ENCODE measurements at places on chromosomes 12 and 14.

DNA sequence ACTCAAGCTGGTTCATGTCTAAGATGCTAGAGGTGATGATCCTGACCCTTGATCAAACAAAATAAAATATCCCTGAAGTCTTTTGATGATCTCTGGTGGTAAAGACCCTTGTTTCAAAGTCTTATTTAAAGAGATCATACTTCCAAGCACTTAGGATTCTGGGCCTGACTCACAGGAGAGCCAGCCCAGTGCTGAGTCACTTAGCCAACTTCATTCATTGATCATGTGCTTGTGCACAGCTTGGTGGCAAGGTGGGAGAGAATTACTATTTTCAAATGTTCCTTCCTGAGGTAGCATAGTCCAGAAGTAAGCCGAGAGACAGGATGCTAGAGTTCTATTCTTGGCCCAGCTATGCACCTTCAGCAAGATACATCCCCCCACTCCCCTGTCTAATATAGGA, 40.6 kb downstream of the SCN8A start:
- DNase-seq = no peak

DNA sequence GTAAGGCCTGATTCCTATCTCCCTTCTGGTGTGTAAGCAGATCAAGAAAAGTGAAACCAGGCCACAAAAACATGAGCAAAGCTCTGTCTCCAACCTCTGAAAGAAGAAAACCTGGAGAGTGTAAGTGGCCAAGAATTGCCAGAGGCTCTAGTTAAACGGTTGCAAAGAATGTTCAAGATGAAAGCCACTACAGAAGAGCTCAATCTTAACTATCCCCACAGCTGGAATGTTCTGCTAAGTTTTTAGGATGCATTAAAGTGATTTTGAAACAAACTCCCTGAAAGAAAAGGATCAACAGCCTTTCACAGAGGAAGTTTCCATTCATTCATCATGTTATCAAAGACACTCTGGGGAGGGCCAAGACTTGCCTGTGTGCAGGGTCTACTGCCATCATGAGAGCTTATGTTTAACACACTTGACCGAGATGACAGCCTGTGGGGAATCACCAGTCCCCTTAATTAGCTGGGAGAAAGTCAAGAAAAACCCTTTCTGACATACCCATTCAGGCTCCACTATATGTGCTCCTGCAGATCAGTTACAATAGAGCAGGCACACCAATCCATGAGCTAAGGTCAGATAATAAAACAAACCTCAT, 128.0 kb upstream of the OVCH1 start:
- no peak for DNase-seq

GRCh38 chr14:24145690-24146452, 539 bp downstream of the PSME2 start:
- DNase-seq = no peak

DNA sequence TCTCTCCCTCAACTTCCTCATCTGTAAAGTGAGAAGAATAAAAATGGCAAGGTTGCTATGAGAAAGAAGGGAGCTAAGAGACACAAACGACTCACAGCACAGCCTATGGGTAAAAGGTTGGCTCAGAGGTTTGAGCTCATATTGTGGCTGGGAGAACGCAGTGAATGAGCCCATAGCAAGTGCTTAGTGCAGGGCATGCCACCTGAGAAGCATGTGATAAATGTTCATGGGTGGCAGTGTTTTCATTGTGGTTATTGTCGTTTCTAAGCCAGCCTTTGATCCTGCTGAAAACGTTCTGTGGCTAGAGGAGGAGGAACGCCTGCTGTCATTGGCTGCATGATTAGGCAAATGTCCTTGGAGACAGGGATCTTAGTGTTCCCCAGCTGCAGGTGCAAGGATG, 150.4 kb downstream of the KSR2 start:
- DNase-seq = no peak

DNA sequence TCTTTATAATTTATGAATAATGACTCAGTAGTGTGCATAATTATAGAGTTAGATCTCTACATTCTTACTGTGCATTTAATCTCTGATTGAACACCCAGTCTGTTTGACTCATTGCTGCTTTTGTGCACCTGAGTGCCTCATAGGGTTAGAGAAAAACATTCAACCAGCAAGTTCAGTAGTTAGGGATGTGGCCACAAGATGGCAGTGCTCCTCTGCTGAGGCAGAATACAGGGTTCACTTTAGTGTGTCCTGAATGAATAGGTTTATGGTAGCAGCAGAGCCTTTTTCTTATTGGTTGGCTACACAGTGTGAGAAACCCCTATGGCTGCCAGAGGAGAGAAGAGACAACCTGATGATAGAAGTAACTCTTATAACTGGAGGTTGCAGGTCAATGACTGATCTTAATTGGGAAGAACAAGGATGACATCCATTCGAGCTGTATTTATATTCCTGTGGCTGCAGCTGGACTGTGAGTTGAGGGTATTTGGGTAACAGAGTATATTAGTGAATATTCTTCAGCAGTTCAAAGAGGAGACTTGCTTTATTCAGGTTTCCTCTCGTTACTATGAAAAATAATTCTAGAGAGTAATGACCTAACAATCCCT, 194.9 kb upstream of the OR4E1 start:
- DNase-seq = peak; percentile 95

- no peak for DNase-seq
These were observed 45.5 kb downstream of the B4GALNT3 start for GRCh38 chr12:505221-505620.

DNA sequence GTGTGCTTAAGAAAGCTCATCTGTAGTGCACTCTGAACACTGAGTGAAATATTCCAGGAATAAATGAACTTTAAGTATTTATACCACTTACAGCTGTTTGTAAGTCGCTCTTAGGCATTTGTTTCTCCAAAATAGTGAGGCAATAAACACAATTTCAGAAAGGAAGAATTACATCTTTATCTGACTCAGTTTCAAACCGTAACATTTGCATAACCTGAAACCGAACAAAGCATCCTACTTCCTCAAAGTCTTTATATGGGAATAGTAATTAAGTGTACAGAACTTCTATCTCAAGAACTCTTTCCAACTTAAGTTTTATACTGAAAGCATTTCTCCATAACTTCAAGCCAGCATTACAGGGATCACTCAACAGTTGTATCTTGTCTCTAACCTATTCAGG, 58.4 kb downstream of the SOX5 start:
- DNase-seq = no peak

GRCh38 chr12:124517260-124518050, 50.0 kb downstream of the NCOR2 start:
- no peak for DNase-seq

DNA sequence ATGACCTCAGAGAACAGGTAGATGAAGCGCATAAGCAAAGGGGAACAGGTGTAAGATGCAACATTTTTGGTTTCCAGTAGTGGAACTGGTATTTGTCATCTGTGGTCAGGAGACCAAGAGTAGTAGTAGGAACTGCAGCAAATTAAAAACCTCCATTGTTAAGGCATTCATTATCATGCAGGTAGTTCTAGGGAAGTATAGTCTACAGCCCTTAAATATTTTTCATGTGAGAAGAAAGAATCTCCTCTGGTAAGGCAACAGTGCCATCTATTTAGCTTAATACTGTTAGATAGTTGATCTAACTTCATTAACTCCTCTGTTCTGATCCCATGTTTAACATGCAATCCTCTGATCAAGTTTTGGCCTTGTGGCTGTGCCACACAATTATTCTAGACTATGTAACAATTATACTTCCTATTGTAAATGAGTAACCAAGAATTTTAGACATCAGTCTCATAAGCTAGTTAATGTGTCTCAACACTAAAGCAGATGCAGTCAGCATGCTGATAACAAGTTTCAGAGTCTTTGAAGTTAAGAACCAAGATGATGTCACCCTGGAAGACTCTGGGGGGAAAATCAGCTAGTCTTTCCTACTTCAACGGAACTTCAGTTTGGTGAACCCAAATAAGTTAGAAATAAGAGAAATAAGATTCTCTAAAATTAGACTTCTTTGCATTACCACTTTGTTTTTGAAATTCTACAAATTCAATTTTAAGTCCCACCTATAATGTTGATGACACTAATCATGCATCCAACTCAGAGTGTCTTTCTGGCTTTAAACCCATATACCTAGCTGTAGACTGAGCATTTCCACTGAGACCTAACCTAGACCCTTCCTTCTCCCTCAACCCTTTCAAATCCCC, 70.9 kb downstream of the STXBP6 start:
- DNase-seq = no peak

- no peak for DNase-seq
These were observed 26.3 kb downstream of the ZFP36L1 start for GRCh38 chr14:68766299-68767247.

- no peak for DNase-seq
These were observed 17.9 kb downstream of the FBRSL1 start for GRCh38 chr12:132507656-132508490.

DNA sequence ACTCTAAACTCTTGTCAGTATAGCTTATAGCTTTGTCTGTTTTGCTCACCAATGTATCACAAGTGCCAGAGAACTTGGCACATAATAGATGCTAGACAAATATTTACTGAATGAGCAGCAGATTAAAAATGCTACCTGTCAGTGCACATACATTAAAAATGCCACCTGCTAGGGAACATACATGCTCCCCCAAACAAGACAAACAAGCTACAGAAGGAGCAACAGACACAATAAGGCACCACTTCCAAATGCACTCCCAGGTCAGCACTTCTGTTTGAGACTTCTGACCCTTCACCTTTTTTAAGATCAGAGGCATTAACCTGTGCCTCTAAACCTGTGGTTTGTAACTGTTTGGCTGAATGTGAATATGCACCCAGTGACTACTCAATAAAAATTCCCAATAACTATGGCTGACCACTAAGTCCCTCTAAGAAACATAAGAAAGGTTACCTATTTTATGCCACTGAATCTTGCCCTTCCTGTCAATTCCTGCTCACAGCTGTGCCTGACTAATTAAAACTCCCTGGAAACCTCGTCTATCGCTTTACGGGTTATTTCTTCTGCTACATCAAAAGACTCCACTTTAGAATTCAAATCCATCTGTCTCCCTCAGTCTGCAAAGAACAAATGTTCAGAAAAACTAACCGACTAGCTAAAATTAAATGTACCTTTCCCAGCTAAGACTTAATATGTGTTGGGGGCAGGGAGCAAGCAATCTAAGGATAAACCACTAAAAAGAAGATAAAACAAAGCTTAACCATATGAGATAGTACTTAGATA, 41.0 kb downstream of the HECTD4 start:
- DNase-seq = no peak

GRCh38 chr12:1608713-1609119, 14.3 kb upstream of the FBXL14 start:
- DNase-seq = no peak

DNA sequence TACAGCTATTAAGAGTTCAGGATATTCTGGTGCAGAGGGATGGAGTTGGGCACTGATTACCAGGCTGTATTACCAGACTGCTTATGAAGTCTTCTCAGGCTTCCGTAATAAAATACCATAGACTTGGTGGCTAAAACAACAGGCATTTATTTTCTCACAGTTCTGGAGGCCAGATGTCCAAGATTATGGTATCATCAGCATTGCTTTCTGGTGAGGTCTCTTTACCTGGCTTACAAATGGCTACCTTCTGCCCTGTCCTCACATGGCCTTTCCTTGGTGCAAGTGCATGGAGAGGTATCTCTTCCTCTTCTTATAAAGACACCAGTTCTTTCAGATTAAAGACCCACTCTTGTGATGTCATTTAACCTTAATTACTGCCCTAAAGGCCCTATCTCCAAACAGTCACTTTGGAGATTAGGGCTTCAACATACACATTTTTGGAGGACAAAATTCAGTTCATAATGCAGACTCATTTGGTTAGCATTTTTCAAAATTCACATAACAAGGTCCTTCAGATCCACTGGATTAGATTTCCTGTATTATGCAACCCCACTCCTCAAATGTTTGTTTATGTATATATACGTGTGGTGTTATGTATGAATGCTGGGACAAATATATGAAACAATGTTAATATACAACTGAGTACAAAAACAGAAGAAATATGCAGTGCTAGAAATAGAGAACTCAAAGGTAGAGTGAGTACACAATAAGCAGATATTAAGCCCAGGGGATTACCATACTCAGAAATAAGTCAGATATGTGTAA, 9.3 kb upstream of the ATP2B1 start:
- DNase-seq = no peak

DNA sequence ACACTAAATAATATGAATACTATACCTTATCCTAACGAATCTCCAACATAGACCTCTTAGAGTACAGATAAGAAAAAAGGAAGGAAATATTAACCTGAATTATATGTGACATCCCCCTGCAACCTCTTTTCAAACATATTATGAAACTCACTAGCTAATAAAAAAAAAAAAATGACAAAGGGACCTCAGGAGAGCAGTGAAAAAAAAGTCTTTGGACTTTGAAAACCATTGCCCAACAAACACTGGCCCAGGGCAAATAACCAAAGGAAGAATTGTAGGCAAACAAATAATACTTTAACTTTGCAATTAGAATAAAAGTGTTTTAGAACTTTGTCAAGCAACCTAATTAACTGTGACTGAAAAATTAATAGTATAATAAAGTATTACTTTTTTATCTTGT, 7.7 kb downstream of the SOX5 start:
- DNase-seq = no peak

- DNase-seq = no peak
These were observed 34.1 kb upstream of the INF2 start for GRCh38 chr14:104655128-104655848.

- no peak for DNase-seq
These were observed 24.3 kb upstream of the GLIPR1L2 start for GRCh38 chr12:75366629-75367028.

DNA sequence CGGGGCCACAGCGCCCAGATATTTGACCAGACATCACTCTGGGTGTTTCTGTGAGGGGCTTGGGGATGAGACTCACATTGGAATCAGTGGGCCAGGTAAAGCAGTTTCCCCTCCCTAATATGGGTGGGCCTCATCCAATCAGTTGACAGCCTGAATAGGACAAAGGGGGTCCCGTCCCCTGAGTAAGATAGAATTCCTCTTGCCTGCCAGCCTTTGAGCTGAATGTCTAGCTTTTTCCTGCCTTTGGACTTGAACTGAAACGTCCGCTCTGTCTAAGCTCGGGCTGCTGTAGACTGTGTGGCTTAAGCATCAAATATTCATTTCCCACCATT, 88.8 kb upstream of the DIO3 start:
- no peak for DNase-seq

DNA sequence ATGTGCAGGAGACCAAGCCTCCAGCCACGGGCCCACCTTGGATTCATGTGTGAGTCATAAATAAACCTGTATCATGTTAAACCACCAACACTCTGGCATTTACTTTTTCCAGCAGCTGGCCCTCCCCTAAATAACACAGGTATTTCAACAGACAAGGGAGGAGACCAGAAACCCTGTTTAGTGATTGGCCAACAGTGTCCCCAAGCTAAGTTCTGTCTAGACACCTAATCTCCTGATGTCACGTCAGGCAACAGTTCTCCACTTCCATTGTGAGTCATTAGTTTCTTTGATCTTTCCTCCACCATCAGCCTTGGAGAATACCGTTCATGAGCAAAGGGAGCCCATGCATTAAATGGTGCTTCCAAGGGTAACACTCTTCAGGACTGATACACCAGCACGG, 196.9 kb downstream of the TMEM132C start:
- no peak for DNase-seq

All from activated naive CD4-positive, alpha-beta T cell treated with anti-CD3 and anti-CD28 coated beads for 36 hours (primary cell).